ENCODE measurements at places on chromosomes 12 and 14.

DNA sequence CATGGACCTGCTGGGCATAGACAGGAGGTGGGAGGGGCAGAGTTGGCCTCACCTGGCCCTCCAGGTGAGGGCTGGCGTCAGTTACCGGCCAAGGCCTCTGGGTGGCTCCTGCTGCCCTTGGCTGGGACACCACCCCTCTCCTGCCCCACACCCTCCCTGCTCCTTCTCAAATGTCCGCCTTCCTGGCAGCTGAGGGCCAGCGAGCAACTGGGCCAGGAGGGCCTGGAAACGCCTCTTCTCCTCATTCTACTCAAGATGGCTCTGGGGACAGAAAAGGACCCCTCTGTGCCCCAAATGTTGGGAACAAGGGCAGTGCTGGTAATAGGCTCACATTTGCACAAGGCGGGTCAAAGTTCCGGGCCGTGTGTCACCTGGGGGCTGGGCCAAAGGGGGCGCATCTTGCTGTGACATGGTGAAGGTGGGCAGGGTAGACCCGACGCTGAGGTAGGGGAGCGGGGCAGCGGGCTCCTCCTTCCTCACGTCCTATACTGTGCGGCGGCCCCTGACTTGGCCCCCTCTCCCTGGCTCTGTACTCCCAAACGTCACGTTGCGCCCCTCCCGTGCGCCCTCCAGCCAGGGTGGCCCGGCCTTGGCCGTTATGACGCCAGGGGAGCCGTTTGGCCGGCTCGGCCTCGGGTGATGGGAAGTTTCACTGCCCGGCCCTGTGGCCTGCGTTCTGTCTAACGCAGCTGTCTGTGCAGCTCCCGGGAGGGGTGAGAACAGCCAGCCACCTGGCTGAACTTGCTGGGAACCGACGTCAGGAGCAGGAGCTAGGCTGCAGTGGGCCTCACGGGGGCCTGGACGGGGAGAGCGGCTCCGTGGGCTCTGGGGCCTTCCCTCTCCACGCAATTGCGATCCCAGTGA lies 18.0 kb upstream of the DLK1 start:
- DNase-seq = no peak

DNA sequence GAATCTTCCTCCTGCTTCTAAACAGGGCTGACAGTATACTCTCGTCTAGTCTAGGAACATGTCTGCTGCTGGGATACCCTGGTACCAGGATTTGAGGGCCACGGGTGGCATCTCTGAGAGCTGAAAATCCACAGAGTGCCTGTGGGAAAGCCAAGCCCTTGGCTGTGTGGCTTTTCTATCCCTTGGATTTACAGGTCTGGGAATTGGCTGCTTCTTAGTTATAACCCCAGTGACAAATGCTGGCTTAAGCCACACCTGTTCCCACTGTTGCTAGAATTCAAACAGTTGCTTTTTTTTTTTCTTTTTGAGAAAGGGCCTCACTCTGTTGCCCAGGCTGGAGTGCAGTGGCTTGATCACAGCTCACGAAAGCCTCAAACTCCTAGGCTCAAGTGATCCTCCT lies 14.3 kb upstream of the RIN3 start:
- DNase-seq = no peak

DNA sequence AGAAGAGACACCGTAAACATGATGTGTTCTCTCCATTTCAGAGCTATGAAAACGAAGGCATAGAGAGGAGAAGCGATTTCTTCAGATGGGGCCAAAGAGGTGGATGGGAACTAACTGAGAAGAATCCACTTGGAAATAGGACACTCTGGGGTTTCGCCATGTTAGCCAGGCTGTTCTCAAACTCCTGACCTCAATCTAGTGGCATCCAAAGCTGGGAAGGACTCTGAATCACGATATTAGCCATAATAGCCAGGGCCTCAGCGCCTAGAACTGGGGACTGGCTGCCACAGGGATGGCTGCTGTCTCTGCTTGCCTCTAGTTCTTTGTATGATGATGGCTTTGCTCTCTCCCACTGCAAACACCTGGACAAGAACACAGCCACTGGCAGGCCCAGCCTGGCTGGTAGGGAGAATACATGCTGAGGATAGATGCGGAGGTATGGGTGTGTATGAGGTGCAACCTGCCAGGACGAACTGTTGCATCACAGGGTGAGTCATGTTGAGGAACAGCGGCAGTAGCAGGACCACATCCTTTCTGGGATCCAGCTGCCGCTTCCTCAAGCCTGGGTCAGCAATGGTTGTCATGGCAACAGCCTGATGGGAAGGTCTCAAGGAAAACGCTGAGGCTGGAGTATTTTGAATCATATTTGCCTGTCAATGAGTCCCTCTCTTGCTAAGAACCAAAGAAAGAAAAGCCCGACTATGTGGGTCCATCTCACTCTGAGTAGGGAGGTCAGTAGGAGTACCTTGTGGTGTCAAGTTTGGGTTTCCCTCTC lies 31.1 kb downstream of the CCDC177 start:
- DNase-seq = peak; percentile 24

DNA sequence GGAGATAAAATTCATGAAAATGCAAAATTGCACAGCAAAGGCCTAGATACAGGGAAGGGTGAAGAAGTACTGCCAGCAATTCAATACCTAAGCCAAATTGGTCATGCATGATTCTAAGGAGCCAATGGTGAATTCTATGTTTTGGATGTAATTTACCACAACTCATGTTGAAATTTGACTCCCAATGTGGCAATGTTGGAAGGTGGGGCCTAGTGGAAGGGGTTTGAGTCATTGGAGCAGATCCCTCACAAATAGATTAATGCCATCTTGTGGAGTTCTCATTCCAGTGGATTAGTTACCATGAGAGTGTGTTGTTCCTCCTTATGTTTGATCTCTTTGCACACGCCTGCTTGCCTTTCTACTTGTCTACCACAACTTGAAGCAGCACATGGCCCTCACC lies 194.0 kb upstream of the ALG10 start:
- DNase-seq = no peak

DNA sequence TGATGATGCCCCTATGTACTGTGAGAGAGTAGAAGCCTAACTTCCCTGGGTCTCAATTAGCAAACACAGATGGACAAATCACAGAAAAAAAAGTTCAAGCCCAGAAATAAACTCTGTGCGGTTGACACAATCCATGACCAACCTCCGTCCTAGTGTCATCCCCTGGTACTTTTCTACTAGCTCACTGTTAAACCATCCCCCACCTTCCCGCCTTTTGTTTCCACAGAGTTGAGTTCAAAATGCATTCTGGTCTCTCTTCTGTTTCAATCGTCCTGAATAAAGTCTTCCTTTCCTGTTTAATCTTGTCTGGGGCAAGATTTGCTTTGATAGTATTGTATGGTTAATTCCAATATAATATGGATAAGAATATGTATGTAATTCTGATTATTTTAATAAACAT lies 199.9 kb downstream of the SLC6A15 start:
- DNase-seq = no peak

DNA sequence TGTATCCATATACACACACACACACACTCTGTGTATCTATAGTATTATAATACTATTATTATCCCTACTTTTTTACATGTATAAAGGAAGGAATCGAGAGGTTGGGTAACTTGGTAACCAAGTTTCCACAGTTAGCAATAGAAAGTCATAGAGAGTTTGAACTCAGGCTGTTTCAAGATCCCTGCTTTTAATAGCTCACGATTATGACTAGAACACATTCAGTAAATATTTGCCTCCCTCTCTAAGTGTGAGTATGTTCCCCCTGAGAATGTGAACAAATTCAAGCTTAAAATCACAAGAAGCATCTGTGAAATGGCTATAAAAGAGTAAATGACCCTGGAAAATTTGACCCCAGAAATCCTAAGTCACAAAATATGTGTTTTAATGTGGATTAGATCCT lies 11.0 kb upstream of the REP15 start:
- no peak for DNase-seq

Data from effector memory CD8-positive, alpha-beta T cell (primary cell).